ENCODE measurements at places on chromosomes 6 and 20.
A peak's percentile ranks its signal among the peaks of the same experiment; 100 is the strongest.

DNA sequence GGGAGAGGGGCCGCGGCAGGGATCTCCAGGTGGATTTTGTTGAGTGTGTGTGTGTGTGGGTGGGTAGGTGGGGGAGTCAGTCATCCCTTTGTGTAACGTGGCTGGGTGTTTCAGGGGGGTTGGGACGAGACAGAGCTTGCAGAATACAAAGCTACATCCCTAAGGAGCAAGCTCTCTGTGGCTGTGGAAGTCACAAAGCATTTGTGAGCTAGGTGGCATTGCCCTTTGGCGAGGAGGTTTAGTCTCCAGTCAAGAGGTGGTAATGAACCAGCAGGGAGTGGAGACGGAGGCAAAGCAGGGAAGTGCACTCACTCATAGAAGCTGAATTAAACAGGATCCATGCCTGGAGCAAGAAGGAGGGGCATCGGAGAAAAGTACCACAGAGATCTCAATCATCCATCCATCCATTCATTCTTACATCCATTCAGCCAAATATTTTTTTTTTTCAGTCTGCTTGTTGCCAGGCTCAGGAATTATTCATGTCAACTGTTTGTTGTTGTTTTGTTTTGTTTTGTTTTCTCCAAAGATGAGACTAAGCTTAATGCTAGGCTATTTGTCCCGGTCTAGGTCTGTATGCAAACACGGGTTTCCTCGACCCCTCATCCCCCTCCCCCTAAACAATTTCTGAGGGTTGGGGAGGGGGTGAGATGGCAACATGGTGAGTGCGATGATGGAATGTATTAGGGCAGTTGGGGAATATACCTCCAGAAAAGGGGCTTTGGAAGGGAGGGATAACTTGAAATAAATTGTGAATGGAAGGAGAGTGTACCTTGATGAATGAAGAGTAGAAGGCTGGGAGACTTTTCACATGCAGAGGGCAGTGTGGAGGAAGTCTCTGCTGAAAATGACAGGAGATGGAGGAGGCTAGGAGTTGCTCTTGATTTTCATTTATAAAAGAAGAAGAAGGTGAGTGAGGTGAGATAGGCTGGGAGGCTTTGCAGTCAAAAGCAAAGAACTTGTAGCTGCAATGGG, 1.0 kb downstream of the HCRTR2 start:
- no peak for DNase-seq

GRCh38 chr20:41150664-41151063, 13.3 kb downstream of the PLCG1 start:
- peak; percentile 54 for DNase-seq

DNA sequence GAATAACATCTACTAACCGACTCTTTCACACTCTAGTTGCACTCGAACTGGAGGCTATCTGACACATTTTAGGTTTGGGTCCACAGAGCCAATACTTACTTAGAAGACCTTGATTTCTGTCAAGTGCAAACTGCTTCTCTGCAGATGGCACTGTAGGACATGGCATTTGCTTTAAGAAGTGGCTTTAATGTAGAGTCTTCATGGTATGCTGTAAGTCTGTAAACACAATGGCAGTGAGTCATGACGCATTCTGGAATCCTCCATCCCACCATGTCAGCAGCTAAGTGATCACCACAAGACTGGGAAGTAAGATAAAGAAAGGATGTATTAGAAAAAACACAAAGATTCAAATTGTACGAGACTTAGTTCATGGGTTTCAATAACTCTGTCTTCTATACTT, 377.0 kb upstream of the NOX3 start:
- no peak for DNase-seq

DNA sequence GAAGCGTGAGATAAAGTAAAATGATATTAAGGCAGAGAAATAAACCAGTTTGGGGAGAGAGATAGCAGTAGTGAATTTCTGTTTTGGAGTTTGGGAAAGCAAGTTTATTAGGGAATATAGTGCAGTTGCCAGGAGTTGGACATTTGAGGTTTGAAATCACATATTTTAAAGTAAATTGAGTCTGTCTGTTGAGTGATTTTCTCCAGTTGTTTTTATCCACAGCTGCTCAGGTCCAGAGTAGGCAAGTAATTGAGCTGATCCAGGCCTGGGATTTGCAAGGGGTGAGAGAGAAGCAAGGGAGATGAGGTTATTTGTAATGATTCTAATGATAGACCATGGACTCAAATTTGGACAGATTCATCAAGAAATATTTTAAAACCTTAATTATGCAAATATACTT, 481.9 kb downstream of the UTRN start:
- no peak for DNase-seq

DNA sequence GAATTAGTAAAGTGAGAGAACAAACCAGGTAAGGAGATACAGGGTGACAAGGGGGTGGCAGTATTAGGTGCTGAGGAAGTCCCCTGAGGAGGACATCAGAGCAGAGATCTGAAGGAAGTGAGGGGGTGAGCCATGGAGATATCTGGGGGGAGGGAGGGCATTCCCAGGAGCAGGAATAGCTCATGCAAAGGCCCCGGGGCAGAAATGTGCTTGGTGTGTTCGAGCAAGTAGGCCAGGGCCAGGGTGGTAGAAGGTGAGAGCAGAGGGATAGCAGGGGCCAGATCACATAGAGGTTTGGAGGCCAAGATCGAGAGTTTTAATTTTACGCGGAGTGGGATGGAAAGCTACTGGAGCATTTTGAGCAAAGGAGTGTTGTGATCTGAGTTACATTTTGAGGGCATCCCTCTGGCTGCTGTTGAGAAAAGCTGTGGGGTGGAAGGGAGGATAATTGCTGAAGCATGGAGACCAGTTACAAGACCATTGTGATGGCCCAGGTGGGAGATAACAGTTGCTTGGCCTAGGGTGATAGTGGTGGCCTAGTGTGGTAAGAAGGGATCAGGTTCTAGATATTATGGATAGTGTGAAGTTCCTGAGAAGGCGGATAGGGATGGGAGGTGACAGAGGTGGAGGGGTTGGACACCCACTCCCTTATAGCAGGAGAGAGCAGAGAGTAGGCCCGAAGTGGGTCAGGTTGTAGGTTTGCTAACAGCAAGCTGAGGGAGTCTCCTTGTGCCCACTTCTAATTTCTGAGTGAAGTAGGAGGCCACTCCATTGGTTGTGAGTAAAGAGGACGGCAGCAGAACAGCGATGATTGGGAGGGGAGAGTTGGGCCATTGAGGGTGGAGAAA, 10.2 kb downstream of the ARFGEF2 start:
- DNase-seq, result no peak

DNA sequence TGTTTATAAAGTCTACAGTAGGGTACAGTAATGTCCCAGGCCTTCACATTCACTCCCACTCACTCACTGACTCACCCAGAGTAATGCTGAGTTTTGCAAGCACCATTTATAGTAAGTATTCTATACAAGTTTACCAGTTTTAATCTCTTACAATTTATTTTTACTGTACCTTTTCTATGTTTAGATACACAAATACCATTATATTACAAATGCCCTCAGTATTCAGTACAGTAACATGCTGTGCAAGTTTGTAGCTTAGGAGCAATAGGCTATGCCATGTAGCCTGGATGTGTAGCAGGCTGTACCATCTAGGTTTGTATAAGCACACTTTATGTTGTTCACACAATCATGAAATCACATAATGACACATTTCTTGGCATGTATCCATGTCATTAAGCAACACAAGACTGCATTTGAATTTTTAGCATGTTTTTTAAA, 673.6 kb downstream of the CD109 start:
- no peak for DNase-seq

GRCh38 chr6:44477293-44477894, 89.9 kb downstream of the CDC5L start:
- DNase-seq, result no peak

DNA sequence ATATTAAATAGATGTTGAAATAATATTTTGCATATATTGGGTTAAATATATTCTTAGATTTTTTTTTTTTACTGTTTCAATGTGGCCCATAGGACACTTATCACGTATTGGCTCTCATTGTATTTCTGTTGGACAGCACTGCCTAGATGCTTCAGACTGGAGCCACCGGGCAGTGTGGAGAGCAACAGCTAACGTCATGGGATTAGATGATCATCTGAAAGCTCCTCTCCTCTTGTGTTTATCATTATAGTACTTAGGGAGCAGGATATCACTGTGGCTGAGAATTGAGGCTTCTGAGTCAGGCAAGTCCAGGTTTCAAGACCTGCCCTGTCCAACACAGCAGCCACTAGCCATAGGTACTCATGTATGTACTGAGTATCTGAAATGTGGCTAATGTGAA, 87.4 kb downstream of the ZHX3 start:
- no peak for DNase-seq

Measured in AG08395 (cell line).